ENCODE measurements at places on chromosomes 2 and 18.

- no peak for DNase-seq
These were observed 29.9 kb downstream of the HPCAL1 start for GRCh38 chr2:10332402-10333246.

GRCh38 chr18:596288-596881 is 403 bp upstream of the CLUL1 start:
- DNase-seq = no peak

- DNase-seq = peak; percentile 2
These were observed 109.8 kb downstream of the AP1S3 start for GRCh38 chr2:223727562-223727961.

GRCh38 chr2:218892693-218893348 is 12.2 kb downstream of the WNT10A start:
- peak; percentile 77 for DNase-seq

DNA sequence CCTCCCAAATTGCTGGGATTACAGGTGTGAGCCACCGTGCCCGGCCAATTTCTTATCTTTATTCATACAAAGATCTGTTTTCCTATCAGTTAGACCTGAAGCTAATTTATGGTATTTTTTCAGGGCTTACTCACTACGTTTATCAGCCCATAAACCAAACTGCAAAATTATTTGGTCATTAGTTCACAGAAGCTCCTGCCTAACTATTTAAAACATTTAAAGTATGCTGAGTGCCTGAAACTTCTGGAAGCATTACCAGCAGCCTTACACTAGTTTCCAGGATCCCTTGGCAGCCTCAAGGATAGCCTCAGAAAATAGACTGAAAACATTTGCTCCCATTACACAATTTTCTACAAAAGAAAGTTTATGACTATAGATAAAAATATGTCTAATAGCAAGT is 68.8 kb downstream of the GALNT13 start:
- DNase-seq = no peak

DNA sequence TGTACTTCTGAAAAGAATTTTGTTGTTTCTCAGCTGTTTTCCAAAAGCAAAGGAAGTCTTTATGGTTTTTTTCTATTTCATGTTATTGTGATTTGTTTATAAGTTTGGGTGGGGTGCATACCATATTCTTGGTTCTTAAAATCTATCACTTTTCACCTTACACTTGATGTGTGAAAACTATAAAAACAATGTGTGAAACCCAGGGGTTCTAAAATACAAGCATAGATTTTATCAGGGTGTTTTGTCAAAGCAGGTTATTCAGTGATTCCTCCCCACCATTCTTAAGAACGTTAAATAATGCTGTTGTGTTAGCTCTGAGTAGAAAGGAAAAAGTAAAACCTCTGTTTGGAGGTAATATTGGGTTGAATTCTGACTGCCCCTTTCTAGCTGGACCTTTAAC is 17.7 kb downstream of the RPE start:
- DNase-seq = no peak

DNA sequence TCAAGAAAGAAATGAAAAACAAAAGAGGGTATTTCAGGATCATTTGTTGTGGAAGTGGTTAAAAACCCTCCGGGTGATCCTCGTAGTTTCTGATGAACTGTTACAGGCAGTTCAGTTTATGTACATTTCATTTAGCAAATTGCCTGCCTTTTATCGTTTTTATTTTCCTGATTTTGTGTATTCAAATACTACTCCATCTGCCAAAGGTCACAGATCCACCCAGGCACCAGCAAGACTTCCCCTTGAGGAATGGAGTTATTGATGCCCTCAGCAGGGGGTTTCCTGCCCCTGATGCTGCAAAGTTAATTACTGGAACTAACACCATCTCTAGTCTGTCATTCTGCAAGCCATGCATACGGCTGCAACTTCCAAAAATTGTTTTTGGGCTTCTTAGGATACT is 641.9 kb downstream of the SLC4A3 start:
- DNase-seq = no peak

GRCh38 chr18:470661-471501 is 29.6 kb downstream of the COLEC12 start:
- DNase-seq = no peak

All from T follicular helper cell (primary cell).